ENCODE measurements at places on chromosomes 11 and 22.

DNA sequence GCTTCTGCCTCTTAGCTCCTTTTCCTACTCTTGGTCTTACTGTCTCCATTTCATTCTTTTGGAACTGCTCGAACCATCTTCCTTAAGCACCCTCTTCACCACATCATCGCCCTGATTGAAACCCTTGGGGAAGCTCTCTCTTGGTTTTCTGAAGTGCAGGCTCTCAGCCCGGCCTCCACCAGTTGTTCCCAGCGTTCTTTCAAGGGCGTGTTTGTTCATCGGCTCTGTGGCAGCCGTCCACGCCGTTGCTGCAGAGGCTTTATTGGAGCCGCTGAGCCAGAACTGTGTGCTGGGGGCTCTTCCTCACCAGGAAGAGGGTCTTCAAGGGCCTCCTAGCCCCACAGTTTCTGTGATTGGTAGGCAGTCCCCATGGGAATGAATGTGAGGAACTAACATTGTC is 214.1 kb downstream of the TBC1D22A start:
- no peak for DNase-seq

- no peak for DNase-seq
Measured at GRCh38 chr11:118374729-118375128, 15.3 kb downstream of the UBE4A start.

GRCh38 chr11:96314326-96315020 is 28.5 kb downstream of the MAML2 start:
- no peak for DNase-seq

DNA sequence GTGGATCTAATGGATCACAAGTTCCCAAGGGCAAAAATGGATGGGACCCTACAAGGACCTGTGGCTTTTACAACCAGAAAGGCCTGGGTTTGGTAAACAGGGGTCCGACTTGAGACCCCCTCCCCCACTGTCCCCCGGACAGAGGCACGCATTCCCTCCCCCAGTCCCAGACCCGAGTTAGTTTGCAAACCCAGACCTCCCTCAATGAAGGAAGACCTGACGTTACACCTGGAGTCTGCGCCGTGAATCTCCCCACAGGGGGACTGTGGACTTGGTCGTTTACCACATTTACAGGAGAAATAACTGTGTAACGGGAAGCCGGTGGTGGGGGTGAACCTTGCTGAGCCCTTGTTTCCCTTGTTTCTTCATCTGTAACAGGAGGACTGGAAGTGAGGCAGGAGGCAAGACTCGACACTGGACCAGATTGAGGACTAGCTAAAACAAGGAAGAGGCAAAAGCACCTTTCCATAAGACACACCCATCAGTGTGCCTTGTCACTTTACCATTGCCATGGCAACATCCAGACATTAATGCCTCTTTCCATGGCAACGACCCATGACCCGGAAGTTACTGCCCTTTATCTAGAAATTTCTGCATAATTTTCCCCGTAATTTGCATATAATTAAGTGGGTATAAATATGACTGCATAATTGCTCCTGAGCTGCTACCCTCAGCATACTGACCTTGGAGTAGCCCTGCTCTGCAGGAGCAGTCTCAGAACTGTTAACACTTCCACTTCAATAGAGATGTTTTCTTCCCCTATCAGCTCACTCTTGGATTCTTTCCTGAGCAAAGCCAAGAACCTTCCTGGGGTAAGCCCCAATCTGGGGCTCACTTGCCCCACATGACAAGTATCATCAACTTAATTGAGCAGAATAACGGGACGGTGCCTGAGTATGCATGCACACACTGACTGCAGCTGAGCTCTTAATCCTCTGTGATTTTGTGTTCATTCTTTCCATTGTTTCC is 25.4 kb downstream of the PDGFB start:
- DNase-seq: no peak

DNA sequence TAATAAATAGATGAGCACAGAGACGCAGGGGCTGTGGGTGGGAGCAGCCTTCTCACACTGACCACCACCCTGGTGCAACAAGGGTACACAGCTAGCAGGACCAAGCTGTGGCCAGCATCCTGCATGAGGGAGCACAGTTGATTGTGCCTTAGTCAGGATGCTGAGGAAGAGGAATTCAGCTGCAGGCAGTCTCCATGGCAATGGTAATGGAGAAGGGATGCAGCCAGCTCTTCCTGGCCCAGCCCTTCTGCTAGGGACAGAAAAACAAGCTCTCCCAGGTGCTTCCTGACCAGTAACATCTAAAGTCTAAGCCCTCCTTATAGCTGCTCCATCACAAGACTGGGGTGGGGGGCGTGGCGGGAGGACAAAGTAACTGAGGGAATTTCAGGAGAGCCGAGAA is 363.5 kb downstream of the BUD13 start:
- DNase-seq: no peak

DNA sequence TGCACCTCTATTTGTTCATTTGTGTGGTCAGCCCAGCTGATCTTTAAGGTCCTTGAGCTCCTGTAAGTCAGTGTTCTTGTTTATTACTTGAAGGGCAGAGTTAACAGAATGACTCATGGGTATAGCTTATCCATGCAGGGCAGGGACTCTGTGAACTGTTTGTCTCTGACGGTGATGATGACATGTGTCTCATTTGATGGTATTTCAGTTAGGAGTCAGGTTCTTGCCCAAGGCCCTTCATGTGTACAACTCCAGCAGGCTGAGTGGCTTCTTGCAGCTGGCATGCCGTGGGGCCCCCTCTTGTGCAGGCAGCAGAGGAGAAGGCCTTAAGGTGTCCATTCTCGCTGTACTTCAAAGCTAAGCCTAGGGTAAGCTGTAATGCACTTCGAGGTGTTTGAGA is 165.1 kb downstream of the DBX1 start:
- DNase-seq: no peak
